CD4-positive, alpha-beta memory T cell (primary cell): ENCODE measurements at places on chromosomes 6 and 20. TPM values are rescaled to one million over a fixed set of nuclear protein-coding genes. Genes with fewer than 3 reads are reported as not detected.

The LYRM4 gene
- total RNA-seq: 14.3 TPM

The TCF21 gene
- not detected for total RNA-seq

The PTK6 gene
- not detected for total RNA-seq

The RNF182 gene
- total RNA-seq: not detected

The COL19A1 gene
- not detected for total RNA-seq

The ALDH8A1 gene
- 2.2 TPM for total RNA-seq

The FKBP1C gene
- not detected for total RNA-seq

The RIMS4 gene
- not detected for total RNA-seq

The OVOL2 gene
- not detected for total RNA-seq

The ARHGAP40 gene
- not detected for total RNA-seq

The VGLL2 gene
- total RNA-seq: not detected

The KCNB1 gene
- not detected for total RNA-seq

The SLC22A23 gene
- total RNA-seq: 12.5 TPM

The GPR63 gene
- total RNA-seq: 1.9 TPM

The DZANK1 gene
- 3.0 TPM for total RNA-seq

DNA sequence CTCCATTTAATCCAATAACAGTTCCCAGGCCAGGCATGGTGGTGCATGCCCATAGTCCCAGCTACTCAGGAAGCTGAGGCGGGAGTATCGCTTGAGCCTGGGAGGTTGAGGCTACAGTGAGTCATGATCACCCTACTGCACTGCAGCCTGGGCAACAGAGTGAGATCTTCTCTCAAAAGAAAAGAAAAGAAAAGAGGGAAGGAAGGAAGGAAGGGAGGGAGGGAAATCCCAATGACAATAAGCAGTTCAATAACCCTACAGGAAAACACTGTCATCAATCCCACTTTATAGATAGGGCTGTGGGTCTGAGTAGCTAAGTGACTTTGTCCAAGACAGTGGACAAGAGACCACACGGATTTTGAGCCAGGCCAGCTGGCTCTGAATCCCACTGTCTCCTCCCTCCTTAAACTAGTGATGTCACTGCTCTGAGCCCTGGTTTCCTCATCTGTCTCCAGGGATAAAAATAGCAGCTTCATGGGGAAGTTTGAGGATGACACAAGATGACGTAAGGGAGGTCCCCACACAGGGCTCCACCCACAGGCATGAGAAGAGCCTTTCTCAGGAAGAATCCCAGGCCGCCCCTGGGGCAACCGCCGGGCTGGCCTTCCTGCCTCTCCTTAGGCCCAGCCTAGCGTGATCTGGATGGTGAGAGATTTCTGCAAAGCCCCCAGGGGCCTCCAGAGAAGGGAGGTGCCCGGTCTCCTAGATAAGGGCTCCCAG, 7.2 kb upstream of the TRIB3 start:
- no peak for DNase-seq

- DNase-seq: peak; percentile 22
Measured at GRCh38 chr20:38725931-38726803, 1.9 kb downstream of the SLC32A1 start.

DNA sequence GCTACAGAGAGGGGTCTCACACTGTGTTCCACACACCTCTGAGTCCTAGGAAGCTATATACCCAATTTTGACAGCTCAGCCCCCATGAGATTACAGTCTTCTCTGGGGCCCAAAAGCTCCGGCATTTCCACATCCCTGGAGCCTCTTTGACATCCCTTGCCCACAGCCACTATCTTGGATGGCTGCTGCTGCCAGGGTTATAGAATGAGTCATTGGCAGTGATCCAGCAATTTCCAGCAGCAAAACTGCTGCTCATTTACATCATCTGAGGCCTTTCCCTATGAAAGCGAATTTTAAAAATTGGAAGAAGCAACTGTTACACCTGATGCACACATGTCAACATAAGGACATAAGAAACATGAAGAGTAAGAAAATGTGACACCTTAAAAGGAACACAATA, 590.7 kb downstream of the MEI4 start:
- no peak for DNase-seq

DNA sequence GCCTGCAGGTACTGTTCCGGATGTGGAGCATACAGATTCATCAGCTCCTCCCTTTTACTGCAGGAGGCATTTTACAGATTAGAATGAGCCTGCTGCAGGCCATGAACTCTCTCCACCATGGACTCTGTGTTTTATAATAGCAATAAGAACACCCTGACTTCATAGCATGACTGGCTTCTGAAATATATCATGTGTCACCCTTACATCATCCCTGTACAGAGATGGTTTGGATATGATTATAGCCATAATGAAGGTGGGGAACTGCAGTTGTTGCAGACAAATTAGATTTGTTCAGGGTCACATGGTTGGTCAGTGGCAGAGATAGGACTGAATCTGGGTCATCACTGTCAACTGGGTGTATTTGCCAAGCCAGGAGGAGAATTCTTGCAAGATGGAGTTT, 100.7 kb downstream of the FOXO3 start:
- no peak for DNase-seq

GRCh38 chr6:17408081-17408480, 14.7 kb downstream of the CAP2 start:
- DNase-seq: no peak

DNA sequence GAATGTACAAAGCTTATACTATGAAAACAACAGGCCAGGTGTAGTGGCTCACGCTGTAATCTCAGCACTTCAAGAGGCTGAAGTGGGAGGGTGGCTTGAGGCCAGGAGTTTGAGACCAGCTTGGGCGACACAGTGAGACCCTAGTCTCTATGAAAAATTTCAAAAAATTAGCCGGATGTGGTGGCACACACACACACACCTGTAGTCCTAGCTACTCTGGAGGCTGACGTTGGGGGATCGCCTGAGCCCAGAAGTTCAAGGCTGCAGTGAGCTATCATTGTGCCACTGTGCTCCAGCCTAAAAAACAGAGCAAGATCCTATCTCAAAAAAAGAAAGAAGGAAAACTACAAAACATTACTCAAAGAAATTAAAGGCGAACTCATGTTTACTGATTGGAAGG, 7.3 kb upstream of the ASF1A start:
- DNase-seq: no peak

- no peak for DNase-seq
Measured at GRCh38 chr20:25226433-25227316, 21.2 kb upstream of the PYGB start.

GRCh38 chr6:159101656-159102055, 56.9 kb upstream of the TAGAP start:
- DNase-seq: no peak

GRCh38 chr6:157881342-157881741, 58.3 kb downstream of the SNX9 start:
- DNase-seq: no peak

- no peak for DNase-seq
Measured at GRCh38 chr20:61699495-61700374, 365.9 kb downstream of the TAF4 start.

GRCh38 chr20:20360464-20360863, 7.4 kb upstream of the INSM1 start:
- DNase-seq: no peak

DNA sequence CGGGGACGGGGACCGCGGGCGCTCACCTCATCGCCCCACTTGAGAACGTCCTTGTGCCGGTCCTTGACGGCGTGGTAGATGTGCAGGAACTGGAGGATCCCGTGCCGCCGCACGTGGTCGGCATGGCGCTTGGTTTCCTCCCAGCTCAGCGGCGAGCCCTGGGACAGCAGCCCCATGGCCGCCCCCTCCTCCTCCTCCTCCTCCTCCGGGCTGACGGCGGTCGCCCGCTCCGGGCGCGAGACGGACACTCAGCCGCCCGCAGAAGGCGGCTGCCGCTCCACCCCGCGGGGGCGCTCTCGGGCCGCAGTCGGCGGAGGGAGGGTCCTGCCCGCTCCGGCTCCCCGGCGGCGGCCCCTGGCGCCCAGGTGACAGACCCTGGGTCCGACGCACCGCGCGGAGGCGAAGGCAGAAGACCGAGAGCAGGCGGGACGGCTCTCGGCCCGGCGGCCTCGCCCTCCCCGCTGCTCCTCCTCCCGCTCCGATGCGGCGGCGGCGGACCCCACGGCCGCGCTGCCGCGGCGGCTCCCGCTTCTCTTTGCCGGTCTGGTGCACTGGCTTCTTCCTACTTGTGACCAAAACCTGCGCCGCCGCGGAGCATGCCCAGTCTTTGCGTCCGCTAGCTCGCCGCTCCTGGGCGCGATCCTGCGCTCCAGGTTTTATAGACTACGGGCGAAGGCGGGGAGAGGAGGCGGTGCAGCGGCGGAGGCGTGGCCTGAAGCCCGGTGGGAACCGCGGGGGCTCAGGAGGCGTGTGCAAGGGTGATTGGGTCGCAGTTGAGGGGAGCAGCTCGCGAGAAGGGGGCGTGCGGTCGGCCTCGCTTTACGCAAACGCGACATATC, at the start of gene GCLC:
Gene GCLC, minus strand, starts transcription at position 632 of the 839 bp plus-strand sequence. Its CDS starts 456 bp downstream, at position 176.
- peak; percentile 82 for DNase-seq

- DNase-seq: no peak
Measured at GRCh38 chr20:45407067-45407745, 883 bp upstream of the DBNDD2 start.

GRCh38 chr20:21936720-21937380, 231.4 kb downstream of the PAX1 start:
- DNase-seq: no peak

DNA sequence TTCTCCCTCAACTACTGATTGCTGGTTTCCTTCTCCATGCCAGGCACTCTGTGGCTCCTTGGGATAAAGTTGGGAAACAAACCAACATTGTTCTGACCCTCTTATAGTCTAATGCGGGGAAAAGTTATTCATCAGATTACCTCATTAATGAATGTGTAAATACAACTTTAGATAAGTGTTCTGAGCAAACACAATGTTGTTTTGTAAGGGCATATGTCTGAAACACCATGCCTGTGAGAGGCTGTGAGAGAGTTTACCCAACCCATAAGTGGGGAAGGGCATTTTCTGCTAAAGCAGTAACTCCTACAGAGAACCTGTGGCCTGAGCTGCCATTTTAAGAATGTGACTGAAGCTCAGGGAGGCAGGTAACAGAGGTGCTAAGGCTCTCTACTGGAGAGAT, 283.5 kb downstream of the KHDC1L start:
- no peak for DNase-seq

- DNase-seq: no peak
Measured at GRCh38 chr20:8127553-8128255, 4.4 kb upstream of the PLCB1 start.

DNA sequence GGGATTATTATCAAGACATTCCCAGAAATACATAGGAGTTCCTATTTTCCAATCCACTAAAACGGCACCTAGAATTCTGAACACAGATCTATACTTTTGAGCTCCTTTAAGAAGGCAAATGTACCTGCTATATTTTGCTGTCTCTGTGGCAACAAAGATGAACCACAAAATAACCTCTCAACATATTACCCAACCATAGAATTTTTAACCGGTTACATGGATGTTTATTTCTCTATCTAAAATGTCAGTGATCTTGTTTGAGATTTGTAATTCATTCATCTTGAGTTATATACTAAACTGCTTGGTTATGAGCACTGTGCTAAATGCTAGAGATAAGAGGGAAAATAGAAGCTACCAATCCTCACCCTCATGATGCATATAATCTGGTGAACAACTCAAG, 117.5 kb upstream of the HMGCLL1 start:
- no peak for DNase-seq

DNA sequence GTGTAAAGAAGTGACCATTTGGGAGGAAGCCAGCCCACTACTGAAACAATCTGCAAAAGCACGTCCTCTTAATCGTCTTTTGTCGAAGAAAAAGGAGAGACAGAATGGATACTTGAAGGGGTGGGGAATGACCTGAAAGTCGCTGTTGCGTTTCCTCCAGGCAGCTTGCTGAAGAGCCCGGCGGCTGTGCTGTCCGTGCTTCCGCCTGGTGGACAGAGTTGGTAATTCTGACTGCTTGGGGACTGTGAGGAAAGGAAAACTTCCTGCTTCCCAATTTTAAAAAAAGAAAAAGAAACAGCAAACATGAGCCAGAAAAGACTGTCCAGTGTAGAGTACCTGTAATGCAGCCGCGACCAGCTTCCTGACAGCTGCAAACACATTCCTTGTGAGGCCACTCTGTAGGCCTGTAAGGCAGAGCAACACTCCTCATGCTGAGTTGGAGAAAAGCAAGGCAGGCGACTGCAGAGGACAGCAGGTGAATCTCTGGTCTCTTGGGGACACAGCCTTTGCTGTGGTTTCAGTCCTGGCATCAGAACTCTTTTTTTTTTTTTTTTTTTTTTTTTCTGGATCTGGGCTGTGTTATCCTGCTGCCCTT, 251.1 kb upstream of the TBX18 start:
- DNase-seq: no peak
